AG08395 (cell line): ENCODE measurements at places on chromosomes 6 and 20.
A peak's percentile ranks its signal among the peaks of the same experiment; 100 is the strongest.

DNA sequence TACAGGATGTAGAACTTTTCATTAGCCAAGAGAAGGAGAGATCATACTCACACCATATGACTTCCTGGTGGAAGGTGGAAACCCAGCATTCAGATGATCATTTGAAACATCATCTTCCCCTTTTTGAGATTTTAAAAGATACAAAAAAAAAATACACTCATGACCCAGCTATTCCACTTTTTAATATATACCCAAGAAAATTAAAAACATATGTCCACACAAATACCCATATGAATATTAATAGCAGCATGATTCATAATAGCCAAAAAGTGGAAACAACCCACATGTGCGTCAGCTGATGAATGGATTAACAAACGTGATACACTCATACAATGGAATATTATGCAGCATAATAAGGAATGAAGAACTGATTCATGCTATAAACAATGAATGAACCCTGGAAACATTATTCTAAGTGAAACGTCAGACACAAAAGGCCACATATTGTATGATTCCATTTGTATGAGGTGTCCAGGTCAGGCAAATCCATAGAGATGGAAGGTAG, 130.0 kb upstream of the SGK1 start:
- peak; percentile 58 for DNase-seq

GRCh38 chr20:49496553-49497397, 14.3 kb upstream of the KCNB1 start:
- DNase-seq = no peak

- no peak for DNase-seq
These were observed 231.3 kb downstream of the ERMARD start for GRCh38 chr6:169982461-169983386.

GRCh38 chr6:47116606-47117005, 74.5 kb upstream of the ADGRF1 start:
- DNase-seq = no peak

DNA sequence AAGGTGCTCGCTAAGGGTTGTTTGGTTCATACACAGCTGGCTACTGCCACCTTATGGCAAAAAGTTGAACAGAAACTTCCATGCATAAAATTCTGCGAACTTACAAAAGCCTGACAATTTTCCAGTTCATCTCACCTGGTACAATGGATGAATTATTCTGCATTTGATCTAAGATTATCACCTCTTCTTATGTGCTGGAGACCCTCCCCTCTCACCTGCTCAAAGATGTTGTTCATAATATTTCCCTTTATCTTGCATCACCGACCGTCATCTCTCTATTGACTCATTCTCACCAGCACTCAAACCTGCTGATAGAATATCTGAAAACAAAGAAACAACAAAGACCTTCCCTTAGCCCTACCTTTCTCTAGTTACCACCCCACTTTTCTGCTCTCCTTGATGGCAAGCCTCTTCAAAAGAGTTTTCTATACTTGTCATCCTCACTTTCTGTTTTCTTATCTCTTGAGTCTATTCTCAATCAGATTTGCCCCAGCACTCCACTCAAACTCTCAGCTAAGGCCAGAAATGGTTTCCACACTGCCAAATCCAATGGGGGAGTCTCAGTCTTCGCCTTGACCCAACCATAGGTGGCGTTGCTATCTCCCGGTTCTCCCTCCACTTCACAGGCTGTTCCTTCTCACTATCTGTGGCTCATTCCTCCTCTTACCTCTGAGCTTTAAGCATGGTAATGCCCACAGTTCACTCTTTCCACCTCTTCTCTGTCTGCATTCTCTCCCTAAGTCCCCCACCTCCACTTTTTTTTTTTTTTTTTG, 25.8 kb downstream of the SNRNP48 start:
- DNase-seq = peak; percentile 63

GRCh38 chr6:163288066-163288465, 126.5 kb upstream of the QKI start:
- no peak for DNase-seq

GRCh38 chr6:16698162-16698533, 63.1 kb downstream of the ATXN1 start:
- no peak for DNase-seq

DNA sequence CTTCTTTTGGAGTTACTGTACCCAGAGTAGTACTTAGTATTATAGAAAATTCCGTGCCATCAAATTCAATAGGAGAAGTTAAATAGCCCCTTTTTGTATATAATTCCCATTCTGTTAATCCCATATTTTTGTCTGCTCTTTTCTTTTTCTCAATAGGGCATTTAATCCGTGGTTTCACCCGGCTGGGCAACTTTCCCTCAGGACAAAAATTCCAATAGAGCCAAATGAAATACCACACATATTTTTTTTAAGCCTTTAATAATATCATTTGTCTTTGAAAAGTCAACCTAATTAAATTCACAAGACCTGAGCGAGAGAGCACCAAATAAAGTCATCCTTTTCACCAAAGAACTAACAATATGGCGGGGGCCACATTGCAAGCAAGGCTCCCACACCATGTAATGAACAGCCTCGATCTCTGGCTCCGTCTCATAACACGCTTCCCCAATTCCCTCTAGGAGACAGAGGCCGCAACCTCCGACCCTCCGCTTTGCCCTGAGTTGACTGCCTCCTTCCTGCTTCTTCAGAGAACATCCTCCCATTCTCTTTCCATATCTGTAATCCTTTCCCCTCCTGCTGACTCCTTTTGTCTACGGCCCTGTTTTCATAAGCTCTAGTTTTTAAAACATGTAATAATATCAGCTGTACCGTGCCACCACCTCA, 13.6 kb downstream of the NHSL1 start:
- no peak for DNase-seq

GRCh38 chr6:157106487-157106886, 216.8 kb downstream of the TMEM242 start:
- peak; percentile 50 for DNase-seq

- no peak for DNase-seq
These were observed 22.7 kb upstream of the POU5F1 start for GRCh38 chr6:31193206-31193605.

- DNase-seq = peak; percentile 17
These were observed 8.4 kb downstream of the TPBG start for GRCh38 chr6:82371799-82372546.

GRCh38 chr20:8272766-8273165, 140.7 kb downstream of the PLCB1 start:
- no peak for DNase-seq

GRCh38 chr20:40156600-40157317, 532.3 kb downstream of the MAFB start:
- DNase-seq = no peak

- no peak for DNase-seq
These were observed 22.4 kb downstream of the SYNJ2 start for GRCh38 chr6:158003910-158004700.

DNA sequence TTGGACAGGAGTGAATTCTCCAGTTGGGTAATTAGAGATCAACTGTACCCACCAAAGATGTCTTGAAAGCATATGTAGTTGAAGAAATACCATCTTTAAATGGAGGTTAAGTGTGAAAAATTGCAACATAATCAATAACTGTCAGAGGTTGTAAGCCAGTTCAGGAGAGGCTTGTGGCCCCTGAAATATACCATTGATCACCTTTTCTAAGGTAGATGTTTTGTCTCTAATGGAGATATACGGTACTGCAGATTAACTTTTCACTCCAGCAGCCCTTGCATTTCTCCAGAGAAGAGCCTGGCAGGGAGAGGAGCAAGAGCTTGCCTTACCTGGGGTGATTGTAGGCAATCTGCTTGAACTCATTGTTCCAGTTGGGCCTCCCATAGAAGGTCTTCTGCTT, 48.8 kb downstream of the NOX3 start:
- no peak for DNase-seq

DNA sequence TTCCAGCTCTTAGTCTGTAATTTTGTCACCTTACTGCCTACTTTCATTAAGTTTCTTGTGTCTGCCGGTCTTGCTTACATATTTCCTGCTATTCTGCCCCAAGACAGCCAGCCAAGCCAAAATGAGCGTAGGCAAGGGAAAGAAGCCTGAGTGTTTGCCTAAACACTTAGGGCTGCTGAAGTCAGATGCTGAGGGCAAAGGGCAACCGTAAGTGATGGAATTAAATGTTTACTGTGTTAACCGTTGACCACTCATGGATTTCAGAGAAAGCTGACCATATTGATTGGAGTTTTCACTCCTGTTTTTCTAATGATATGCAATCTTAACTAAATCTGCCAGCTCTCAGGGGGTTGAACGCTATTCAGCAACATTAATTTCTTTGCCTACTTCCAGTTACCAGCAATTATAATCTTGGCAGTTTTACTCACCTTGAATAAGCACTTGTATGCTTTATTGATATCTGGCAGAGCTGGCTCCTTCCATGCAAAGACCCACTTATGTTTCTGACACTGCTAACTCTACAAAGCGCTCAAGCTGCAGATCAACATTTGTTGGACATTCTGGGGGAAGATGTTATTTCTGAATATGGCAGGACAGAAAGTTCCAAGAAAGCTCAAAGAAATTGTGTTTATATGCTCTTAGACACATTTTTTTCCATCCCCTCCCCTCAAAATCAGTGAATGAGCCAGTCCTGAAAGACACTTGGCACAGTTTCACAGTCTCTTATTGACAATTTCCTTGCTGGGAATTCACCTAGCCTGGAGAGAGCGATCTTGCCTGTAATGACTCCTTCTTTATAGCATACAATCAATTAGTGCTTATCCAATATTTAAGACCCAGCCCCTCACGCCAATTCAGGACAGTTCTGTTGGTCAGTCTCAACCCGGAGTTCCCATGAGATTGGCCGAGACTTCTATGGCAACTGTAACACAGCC, 183.8 kb downstream of the PLCB1 start:
- no peak for DNase-seq

DNA sequence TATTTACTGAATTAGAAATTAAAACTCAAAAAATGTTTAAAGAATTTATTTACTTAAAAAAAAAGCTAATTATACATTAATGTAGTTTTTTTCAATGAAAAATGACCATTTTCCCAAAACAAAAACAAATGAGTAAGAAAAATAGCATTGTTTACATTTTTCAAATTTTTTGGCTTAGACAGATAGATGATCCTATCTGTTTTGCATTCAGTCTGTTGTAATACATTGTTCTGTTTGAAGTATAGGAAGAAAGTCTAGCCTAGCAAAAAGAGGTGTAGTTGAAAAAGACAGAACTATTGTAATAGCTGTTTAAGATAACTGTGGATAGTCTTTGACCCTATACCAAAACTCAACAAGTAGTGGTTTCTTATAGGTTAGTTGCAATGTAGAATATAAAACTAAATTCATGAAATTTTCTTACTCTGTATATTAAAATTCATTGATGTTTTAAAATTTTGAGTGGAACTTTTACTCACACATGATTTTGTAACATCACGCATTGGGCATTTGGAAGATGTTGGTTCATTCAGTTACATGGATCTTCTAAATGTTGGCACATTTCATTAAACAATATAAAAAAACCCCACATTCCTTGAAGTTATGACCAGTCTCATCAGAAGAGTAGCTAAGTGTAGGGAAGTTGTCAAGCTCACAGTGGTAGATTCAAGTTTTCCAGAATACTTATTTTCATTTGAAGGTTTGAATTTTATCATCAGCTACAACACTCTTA, 62.0 kb downstream of the KCNS1 start:
- DNase-seq = no peak

GRCh38 chr20:20303320-20303719, 64.6 kb upstream of the INSM1 start:
- DNase-seq = no peak

- DNase-seq = no peak
These were observed 295.7 kb downstream of the PHACTR1 start for GRCh38 chr6:13012296-13012695.

GRCh38 chr6:167121335-167121841, 1.5 kb upstream of the CCR6 start:
- no peak for DNase-seq

GRCh38 chr6:42423244-42423643, 28.5 kb downstream of the TRERF1 start:
- DNase-seq = no peak

GRCh38 chr6:132354517-132355167, 46.6 kb downstream of the MOXD1 start:
- DNase-seq = no peak

DNA sequence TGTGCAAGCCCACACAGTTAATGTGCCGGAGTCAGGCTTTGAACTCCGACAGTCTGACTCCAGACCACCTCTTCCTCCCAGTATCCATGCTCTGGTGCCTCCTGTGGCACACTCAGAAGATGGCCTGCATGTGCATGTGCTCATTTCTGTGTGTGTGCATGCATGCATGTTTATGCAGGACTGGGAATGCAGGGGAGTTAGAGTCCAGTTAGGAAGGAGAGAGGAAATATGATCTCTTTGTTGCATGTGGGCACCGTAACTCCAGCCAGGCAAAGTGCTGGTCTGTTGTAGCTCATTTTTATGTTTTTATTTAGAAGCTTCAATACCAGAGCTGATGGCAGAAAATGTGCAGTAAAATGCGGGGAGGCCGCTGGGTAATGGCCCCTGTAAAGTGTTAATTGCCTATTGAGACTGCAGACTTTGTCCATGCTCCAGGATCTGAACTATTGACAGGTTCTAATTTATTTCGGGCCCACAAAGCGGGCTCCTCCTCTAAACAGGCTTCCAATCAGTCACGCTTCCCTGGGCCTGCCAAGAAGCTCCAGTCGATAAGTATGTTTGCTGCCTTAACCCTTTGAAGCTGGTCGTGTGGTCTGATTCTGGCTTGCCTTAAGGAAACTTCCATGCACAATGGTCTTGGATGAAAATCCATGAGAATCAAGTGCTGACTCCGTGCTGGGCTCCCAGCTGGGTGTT, 248.3 kb downstream of the DHX35 start:
- no peak for DNase-seq

- no peak for DNase-seq
These were observed 252.3 kb upstream of the KCNG1 start for GRCh38 chr20:51275181-51275580.

DNA sequence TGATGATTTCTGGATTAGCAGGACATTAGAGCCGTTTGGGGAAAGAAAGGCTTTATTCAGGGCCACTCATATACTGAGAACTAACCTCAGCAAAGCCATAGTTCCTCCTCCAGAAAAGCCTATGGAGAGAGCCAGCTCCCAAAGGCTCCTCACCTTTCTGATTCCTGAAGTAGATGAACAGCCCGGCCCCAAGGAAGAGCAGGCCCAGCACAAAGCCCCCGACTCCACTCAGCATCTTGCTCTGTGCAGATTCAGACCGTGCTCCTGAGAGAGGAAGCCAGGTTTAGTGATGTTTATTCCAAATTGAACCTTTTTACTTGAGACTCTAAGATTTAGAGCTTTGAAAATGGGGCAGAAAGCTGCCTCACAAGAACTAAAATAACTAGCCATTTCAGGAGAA, 9.1 kb downstream of the HLA-DRB1 start:
- DNase-seq = no peak
